Stimulated activated naive CD8-positive, alpha-beta T cell treated with anti-CD3 and anti-CD28 coated beads, Interleukin-15, Interleukin-2, amounts not matched to agents 100 U/mL and 50 U/mL, for 24 hours (primary cell): ENCODE measurements at places on chromosomes 13 and 19.

GRCh38 chr19:10013834-10014618 is 743 bp downstream of the RDH8 start:
- DNase-seq, result no peak

GRCh38 chr13:51557875-51558612 is 26.2 kb upstream of the WDFY2 start:
- DNase-seq, result no peak

- DNase-seq, result no peak
These were observed 517 bp downstream of the GTF2F1 start for GRCh38 chr19:6392221-6393073.

GRCh38 chr13:109717686-109718085 is 68.7 kb downstream of the IRS2 start:
- no peak for DNase-seq

GRCh38 chr13:63546524-63546923 is 2130.9 kb upstream of the PCDH20 start:
- DNase-seq, result no peak

DNA sequence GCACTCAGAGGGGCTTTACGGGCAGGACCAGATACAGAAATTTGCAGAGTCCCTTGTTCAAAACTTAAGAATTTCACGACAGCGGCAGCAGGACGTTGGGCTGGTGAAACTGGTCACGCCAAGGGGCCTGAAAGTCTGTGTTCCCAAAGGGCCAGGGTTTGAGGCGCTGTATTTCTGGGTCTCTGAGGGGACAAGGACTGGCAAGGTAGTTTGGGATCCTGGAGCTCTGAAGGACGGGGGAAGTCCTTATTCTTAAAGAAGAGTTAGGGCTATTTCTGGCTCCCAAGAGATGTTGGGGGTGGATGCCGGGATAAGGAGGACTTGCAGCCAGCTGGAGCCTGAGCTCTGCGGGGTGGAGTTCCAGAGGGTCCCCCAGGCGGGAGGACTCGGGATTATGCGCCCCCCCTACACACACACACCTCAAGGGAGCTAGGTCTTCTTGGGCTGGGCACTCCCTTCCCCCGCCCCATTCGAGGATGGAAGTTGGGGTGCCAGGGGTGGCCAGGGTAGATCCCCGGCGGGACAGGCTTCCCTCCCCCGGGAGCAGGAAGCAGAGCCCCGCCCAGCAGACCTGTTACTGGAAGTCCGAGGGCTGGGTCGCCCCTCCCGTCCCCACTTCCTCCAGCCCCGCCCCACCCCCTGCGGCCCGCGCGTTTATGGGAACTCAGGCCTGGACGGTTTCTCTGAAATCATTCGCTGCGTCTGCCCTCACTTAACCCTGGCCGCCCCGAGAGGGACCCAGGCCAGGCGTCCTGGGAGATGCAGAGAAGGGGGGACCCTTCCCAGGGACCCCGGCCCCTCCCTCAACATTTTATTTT is 5.6 kb downstream of the BCL3 start:
- DNase-seq, result peak; percentile 91

- no peak for DNase-seq
These were observed 183.9 kb downstream of the DCLK1 start for GRCh38 chr13:35947315-35947714.

GRCh38 chr19:1253514-1254080 is 5.2 kb downstream of the MIDN start:
- no peak for DNase-seq

- DNase-seq, result no peak
These were observed 60.3 kb downstream of the ARHGAP35 start for GRCh38 chr19:46921071-46921470.

- DNase-seq, result no peak
These were observed 6.9 kb upstream of the LTBP4 start for GRCh38 chr19:40594255-40594654.

DNA sequence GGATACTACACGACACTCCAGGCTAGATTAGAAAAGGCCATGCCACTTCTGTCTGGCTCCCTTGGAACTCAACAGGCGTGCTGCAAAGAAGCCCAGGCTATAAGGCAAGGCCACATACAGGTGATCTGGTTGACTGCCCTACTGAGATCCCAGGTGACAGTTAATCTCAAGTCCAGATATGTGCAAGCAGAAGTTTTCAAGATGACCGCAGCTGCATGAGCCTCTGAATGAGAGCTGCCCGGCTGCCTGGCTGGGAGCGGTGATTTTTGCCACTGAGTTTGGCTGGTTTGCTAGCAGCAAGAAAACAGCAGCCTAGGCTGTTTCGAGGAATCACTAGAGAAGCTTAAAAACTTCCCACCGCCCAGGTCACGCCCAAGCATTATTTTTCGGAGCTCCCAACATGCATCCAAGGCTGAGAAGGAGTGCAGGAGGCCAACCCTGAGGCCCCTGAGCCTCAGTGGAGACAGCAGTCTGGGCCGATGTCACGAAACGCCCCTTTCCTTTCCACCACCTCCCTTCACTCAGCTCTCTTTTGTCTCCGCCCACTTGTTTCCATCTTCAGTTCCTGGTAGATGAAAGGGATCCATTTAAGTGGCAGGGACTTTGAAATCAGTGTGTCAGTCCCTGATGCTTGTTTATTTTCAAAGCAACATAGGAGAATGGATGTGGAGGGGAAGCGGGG is 14.0 kb upstream of the URI1 start:
- DNase-seq, result no peak

- DNase-seq, result no peak
These were observed 307.4 kb downstream of the KLF5 start for GRCh38 chr13:73366241-73366640.

DNA sequence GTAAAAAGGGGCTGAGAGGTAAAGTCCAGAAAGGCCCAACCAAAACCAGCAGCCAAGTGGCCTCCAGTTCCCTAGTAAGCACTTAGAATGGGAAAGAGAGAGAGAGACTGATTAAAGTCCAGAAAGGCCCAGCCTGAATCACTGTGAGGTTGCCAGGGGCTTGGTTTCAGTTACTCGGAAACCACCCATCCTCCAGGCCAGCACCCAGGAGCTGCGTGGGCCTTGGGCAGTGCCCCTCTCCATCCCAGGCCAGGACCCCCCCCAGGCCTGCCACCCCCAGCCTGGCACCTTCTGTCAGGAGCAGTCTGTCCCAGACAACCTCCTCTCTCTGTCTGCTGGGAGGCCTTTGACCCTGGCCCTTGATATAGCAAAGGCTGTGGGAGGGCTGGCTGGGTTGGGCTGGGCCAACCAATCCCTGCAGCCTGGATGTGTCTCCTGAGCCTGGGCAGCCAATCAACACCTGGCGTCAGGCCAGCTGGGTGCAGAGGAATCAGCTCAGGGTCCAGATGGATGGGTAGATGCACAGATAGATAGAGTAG is at the start of gene CYP4F2:
CYP4F2 (minus strand) TSS at position 337 of the 539 bp plus-strand sequence. CDS start 463 bp downstream, outside the sequence.
- no peak for DNase-seq

DNA sequence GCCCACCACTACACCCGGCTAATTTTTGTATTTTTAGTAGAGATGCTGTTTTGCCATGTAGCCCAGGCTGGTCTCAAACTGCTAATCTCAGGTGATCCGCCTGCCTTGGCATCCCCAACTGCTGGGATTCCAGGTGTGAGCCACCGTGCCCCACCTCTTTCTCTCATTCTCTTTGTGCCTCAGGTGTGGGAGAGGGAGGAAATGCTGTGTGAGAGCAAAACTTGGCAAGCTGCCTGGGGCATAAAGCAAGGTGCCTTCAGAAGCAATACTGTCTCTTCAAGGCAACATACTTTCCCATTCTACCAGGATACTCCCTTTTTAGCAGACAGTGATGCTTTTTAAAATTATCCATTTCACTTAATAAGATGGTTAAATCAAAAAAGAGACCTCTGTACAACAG is 53.2 kb upstream of the RFC3 start:
- no peak for DNase-seq

- DNase-seq, result no peak
These were observed 28.7 kb downstream of the CCDC122 start for GRCh38 chr13:43850873-43851272.

- no peak for DNase-seq
These were observed 5.0 kb downstream of the SGTA start for GRCh38 chr19:2777952-2778683.

GRCh38 chr19:13942023-13942684 is 3.9 kb upstream of the PODNL1 start:
- no peak for DNase-seq

GRCh38 chr13:36713887-36714286 is 40.1 kb downstream of the SERTM1 start:
- no peak for DNase-seq

DNA sequence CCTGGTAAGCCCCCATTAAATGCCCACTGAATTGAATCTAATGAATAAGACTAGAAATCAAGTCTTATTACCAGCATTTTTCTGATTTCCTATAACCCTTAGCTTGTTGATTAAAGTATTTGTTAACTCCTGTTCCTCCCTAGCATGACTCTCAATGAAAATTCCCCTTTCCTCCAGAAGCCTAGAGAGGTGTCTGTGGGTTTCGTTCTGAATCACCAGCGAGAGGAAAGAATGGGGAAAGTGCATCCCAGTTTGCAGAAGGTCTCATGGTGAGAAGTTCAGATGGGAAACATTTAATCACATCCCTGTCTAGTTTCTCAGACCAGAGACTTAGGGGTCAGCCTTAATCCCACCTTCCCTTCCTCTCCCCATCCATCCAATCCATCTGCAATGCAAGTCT is 26.9 kb downstream of the POU2F2 start:
- no peak for DNase-seq
